ENCODE measurements at places on chromosomes 13 and 19.

DNA sequence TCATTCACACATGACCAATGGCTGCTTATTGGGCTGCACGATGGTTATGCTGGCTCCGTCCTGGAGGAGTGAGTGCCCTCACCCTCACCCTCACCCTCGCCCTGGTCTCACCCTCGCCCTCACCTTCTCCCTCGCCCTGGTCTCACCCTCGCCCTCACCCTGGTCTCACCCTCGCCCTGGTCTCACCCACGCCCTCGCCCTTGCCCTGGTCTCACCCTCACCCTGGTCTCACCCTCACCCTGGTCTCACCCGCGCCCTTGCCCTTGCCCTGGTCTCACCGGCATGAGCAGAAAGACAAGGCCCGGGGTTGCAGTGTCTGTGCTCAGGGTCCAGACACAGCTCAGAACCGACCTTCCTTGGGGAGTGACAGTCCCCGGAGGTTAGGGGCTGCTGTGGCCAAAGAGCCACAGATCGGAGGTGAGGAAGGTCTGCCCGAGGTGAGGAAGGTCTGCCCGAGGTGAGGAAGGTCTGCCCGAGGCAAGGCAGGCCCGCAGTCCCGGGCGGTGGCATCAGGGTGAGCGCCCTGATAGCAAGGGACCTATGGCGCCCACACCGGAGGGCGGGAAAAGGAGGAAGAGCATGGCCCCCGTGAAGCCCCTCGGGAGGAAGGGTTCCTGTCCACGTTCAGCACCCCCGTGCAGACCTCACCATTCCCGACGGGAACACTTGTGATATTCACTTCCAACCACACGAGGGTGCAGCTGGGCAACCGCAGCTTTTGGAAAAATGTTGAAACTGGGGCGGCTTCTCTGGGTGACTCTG lies 65.6 kb downstream of the MCF2L start:
- DNase-seq, result no peak

GRCh38 chr13:108680011-108680410 lies 50.6 kb downstream of the MYO16 start:
- no peak for DNase-seq

DNA sequence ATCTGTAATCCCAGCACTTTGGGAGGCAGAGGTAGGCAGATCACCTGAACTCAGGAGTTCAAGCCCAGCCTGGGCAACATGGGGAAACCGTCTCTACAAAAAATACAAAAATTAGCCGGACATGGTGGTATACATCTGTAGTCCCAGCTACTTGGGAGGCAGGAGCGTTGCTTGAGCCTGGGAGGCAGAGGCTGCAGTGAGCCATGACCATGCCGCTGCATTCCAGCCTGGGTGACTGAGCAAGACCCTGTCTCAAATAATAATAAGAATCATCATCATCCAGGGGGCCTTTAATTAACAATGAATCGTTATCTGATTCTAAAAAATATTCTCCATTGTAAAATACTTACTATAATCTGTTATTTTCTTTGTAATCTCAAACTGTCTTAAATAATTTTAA lies 283.4 kb downstream of the DACH1 start:
- no peak for DNase-seq

DNA sequence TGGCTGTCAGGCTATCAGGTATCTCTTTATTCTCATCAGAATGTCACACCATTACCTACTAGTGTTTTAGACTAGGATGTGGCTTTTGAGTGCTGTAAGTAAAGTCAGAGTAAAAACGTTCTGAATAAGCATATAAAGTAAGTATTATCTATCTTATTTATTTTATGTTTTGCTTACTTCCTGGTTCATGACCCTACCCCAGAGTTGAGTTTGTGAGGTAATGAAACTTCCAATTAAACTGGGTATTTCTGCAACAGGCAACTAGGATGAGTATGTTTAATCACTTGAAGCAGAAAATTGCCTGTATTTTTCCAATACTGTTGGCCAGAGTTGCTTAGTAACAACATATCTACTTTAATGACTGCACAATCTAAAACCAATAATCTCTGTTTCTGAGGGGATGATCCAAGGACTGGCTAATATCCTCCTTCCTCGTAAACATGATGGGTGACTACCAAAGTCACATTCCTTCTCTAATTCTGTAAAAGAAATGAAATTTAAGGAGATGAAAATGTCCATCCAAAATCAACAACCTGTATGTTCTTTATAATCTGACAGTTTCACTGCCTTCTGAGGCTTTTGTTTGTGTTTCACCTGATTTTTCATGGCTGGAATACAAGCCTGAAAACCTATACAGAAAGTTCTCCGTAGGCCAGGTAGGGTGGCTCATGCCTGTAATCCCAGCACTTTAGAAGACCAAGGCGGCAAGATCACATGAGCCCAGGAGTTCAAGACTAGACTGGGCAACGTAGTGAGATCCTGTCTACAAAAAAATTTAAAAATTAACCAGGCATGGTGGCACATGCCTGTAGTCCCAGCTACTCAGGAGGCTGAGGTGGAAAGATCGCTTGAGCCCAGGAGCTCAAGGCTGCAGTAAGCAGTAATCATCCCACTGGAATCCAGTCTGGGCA lies 83.1 kb downstream of the ABCC4 start:
- no peak for DNase-seq

DNA sequence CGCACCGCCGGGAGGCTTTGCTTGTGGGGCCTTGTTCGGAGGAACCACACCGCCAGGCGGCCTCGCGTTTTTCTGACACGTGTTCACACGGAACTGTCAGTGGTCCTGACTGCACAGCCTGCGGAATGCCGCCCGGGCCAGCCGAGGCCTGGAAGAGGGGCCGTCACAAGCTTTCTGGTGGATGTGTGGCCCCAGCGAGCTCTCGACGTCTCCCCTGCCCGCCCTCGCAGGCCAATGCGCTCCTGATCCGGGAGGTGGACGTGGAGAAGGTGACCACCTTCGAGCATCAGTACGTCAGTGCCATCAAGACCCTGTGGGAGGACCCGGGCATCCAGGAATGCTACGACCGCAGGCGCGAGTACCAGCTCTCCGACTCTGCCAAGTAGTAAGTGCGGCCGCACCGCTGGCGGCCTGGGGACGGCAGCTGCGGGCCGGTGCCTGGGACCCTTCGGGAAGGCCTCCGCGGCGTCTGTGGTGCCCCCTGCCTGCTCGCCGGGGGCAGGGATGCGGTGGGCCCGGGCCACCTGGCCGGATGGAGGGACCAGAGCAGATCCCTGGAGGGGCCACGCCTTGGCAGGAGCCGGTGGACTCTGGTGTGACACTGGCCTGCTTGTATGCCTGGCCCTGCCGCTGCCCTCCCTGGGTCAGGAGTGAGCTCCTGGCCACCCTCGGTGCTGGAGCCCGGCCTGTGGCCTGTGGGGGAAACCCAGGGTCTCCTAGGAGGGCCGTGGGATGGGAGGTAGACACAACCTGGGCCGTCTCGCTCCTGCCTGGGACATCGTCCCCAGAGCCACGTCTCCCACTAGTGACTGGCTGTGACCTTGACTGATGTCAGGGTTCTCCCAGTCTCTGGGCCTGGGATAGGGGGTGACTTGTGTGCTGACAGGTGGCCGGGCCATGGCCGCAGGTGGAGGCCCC lies 19.2 kb downstream of the GNA11 start:
- no peak for DNase-seq

- no peak for DNase-seq
Observed at GRCh38 chr13:36214163-36214921, at the start of gene SOHLH2. SOHLH2 (minus strand) TSS chr13:36214556; CDS start chr13:36214526, 30 bp downstream.

DNA sequence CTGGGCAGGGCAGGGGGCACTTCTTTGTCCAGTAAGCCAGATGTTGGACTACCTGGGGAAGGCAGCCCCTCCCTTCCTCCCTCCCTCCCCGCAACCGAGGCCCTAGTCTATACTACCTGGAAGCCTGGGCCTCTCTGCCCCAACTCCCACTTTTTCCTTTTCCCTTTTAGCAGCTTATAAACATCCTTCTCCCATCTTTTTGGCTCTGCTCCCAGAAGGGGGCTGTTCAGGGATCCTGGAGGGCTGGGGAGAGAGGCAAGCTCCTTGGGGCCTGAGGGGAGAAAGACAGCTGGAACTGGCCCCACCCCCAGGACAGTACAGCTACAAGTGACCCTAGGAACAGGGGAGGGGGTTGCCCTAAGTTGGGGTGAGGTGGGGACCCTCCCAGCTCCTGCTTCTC lies 44.9 kb downstream of the LYL1 start:
- DNase-seq, result no peak

GRCh38 chr19:48340995-48341394 lies 15.6 kb downstream of the EMP3 start:
- DNase-seq, result no peak

DNA sequence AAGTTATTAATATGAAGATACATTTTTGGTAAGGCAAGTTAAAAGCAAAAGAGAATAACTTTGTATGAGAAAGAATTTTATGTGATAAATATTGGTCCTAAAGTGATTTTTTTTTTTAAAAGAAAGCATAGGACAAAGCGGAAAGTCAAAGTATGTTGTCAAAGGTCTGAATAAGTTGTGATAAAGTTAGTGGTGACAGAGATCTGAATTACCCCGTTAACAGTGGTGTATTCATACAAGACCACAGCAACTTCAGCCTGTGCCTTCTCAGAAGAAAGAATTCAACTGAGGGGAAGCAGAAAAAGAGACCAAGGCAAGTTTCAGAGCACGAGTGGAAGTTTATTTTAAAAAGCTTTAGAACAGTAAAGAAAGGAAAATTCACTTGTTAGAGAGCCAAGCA lies 19.0 kb upstream of the ZNF566 start:
- DNase-seq, result no peak

GRCh38 chr13:40943073-40943472 lies 76.0 kb downstream of the ELF1 start:
- DNase-seq, result no peak

DNA sequence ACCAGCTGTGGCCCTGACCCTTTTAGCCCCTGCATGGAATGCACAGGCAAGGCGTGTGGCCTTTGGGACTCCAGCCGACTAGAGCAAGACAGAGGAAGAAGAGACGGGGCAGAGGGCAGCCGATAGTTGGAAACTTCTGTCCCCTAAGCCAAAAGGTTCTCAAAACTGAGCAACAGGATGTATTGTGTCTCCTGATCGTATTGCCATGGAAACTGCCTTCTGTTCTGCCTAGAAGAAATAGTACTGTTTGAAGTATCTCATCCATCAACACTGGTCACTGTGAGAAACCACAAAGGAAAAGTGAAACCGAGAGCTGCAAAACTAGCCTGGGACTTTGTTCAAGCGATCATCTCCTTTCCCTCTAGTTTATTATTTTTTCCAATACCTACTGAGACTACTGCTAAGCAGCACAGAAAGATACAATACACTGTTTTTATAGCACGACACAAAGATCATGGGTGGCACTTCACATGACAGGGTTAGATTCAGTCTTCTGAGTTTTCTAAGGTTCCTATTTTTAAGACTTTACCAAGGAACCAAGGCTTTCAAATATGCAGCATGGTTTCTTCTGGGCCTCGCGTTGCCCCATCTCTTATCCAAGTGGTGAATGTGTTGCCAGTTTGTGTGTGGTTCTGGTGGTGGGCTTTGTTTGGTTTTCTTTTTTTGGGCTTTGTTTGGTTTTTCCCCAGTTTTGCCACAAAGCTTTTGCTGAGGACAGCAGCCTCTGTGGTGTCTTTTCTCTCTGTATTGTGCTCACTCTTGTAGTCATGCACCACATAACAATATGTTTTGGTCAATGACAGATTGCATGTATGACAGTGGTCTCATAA lies 49.3 kb upstream of the GPR183 start:
- DNase-seq, result peak; percentile 38

GRCh38 chr13:113897966-113898365 lies 34.1 kb upstream of the GAS6 start:
- DNase-seq, result no peak

GRCh38 chr13:63737418-63737817 lies 2321.8 kb upstream of the PCDH20 start:
- DNase-seq, result no peak

GRCh38 chr19:3184847-3185460 lies 776 bp upstream of the NCLN start:
- DNase-seq, result no peak

DNA sequence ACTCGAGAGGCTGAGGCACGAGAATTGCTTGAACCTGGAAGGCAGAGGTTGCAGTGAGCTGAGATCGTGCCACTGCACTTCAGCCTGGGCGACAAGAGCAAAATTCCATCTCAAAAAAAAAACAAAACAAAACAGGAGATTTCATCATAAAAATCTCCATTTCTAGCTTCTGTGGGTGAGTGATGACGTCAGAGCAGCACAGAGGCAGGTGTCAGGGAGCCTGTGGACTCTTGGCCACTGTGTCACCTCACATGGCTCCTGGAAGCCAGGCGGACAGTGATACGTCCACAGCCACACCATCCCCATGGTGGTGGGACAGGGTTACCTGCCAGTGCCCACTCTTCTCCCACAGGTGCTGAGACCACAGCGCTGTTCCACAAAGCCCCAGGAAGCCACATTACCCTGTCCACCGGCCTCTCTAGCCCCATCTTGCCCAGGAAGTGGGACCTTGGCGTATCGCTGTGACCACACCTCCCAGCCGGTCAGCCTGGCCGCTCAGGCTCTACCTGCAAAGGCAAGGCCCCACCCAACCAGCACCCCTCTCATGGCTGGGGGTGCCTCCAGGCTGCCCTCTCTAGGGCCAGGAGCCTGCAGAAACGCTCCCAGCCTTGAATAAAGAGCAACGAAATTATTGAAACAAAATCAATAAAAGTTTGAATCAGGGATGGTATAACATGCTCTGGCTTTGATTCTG lies 2.5 kb upstream of the FXYD3 start:
- DNase-seq, result no peak

- no peak for DNase-seq
Observed at GRCh38 chr13:98133946-98134345, 8.9 kb upstream of the FARP1 start.

DNA sequence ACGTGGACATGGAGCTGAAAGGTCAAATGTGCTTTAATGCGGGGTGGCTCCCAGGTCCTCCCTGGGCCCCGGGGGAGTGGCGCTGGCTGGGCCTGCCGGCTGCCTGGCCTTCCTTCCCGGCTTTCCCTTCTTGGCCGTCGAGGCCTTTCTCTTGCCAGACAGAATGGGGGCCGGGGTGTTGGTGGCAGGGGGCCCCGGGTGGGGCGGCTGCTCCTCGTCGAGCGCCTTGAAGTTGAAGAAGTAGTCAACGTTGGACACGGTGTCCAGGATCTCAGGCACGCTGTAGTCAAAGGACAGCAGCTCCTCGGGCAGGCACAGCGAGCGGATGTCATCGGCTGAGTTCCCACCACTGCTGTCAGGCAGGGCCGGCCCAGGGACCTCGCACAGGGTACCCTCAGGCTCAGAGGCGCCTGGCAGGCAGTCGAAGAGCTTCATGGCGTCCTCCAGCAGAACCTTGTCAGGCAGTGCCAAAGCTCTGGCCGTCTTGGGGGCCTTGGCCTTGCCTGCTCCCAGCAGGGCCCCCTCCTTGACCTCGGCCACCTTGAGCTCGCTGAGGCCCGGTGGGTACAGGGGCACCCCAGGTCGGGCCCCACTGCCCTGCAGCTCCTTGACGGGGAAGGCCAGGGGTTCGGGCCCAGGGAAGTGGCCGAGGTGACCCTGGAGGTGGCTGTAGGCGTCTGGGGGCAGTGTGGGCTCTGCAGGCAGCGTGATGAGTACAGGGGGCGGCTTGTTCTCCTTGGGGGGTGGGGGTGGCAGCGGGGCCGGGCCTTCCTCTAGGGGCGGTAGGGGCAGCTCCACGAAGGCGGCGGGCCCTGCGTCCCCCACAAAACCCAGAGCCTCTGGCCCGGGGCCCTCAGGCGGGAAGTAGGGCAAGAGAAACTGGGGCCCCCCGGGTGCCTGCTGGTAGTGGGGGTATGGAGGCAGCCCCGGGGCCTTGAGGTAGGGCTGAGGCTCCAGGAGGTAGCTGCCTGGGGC lies 1.3 kb downstream of the PRR22 start:
- DNase-seq, result no peak

GRCh38 chr13:30091691-30092090 lies 215.7 kb downstream of the KATNAL1 start:
- DNase-seq, result no peak

- no peak for DNase-seq
Observed at GRCh38 chr19:38170334-38170733, 53.7 kb downstream of the DPF1 start.
